Activated CD4-positive, alpha-beta T cell treated with anti-CD3 and anti-CD28 coated beads, Interleukin-10, Interleukin-2, amounts not matched to agents 100 ng/mL and 50 ng/mL, durations not matched to agents 16 hours and 8 hours (primary cell): ENCODE measurements at places on chromosomes 2 and 18.

- DNase-seq = no peak
Measured at GRCh38 chr2:170425281-170425751, 247.4 kb downstream of the MYO3B start.

DNA sequence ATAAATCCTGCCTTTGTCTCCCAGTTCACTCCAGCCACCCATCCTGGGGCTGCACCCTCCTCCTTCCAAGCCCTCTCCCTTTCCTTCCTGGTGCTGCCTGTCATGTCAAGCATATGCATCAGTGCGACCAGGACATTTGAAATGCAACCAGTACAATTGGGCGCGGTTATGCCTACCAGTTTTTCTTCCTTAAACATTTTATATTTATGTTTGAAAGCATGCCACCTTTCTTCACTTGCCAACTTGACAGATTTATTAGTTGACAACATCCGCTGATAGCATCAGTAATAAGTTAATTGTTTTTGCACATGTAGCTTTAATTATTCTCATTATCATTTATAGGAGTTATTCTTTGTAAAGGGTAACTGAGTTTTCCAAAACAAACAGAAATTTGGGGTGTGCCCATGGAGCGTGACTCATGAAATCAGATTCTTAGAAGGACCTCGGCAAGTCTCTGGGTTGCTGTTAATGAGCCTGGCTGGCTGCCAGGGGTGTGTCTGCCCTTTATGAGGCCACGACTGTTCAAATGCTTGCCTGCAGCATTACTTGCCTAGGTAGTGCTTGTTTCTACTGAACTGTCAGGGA, 32.8 kb upstream of the IL1B start:
- DNase-seq = peak; percentile 38

- no peak for DNase-seq
Measured at GRCh38 chr18:35516351-35516750, 18.6 kb upstream of the INO80C start.

DNA sequence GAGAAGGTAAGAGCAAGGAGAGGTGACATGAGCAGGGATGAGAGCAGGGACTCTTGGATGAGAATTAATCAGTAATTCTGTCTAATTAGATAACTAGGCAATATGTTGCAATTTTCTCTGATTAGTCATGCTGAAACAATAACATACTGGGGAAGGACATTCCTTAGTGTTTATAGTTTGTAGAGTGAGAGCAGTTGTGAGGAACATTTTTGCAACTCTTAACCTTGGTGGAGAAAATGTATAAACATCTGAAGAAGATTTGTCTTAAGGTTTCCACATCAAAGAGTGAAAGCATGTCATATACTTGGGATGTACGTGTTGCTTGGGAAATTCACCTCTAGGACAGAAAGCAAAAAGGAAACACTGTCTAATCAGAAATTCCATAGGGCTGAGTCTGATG, 955.4 kb upstream of the FANCL start:
- DNase-seq = no peak

GRCh38 chr2:181790716-181791649, 100.5 kb upstream of the ITPRID2 start:
- DNase-seq = peak; percentile 90

- peak; percentile 74 for DNase-seq
Measured at GRCh38 chr2:9739531-9739964, 103.7 kb upstream of the TAF1B start.

DNA sequence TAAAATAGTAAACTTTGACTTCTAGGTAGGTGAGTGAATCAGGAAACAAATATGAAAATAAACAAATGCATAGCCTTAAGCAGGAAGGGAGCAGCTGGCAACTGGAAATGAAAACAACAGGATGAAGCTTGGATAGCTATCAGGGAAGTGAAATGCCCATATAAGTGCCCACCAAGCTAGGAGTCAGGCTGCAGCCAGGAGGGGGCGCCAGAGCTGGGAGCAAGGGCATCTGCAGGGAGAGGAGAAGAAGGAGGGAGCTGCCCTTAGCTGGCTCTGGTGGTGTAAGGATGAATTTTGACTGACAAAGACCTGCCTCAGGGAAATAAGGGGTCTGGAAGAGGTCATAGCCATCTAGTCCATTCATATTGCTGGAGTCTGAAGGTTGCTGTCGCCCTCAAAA, 298.3 kb downstream of the TDRD15 start:
- DNase-seq = peak; percentile 26

DNA sequence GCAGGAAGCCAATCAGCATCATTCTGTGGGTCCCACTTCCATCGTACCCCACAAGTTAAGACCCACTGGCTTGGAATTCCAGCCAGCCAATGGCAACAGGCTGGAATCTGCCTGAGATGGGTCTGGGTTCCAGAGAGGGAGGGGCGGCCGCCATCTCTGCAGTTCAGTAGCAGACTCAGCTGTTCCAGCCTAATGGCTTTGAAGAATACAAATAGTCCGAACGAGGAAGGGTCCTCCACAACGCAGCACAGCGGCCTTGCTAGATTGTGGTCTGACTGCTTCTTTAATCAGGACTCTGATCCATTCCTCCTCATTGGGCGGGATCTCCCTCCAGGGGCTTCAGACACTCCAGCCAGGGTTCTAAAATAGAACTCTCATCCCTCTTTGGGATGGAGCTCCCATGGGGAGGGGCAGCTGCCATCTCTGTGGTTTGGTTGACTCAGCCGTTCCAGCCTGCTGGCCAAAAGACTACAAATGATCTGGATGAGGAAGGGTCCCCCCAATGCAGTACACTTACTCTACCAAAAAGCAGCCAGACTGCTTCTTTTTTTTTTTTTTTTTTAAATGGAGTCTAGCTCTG, 42.7 kb upstream of the PAIP2B start:
- DNase-seq = no peak

DNA sequence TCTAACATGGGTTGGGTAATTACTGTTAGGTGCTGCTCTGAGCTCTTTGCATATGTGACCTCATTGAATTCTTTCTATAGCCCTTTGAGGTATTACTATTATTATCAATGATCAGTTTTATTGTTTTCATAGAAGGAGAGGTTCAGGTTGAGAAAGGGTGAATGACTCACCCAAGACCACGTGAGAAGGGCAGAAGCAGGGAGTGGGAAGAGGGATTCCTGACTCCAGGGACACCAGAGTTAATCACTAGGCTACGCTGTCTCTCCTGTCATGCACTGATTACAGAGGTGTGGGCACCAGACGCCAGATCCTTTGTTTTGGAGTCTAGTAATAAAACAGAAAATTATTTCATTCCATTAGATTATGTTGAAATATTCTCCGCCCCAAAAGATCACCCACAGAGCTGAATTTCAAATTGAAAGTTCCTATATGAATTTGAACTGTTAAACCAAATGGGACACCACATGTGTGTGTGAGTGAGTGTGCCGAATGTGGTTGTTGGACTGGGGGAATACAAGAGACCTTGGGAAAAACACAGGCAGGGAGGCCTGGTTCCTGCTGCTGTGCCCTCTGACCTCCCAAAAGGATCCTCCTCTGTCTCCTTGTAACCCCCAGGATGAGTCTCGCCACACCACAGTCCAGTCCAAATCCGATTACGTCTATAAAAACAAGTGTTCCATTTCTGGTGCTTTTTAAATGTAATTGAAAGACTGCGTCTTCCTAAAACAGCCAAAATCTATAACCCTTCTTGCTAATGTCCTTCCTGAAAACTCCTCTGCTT, 215.4 kb downstream of the ZNF521 start:
- no peak for DNase-seq

DNA sequence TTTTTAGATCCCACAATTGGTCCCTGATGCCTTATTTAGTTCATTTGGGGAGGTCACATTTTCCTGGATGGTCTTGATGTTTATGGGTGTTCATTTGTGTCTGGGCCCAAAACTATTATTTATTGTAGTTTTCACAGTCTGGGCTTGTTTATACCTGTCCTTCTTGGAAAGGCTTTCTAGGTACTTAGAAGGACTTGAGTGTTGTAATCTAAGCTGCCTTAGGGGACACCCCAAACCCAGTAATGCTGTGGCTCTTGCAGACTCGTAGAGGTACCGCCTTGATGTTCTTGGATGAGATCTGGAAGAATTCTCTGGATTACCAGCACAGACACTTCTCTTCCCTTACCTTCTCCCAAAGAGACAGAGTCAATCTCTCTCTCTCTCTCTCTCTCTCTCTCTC, 25.0 kb upstream of the ITSN2 start:
- DNase-seq = no peak

- no peak for DNase-seq
Measured at GRCh38 chr2:120850551-120850950, 114.9 kb downstream of the GLI2 start.

GRCh38 chr18:64202863-64203262, 54.0 kb upstream of the LINC00305 start:
- no peak for DNase-seq

- no peak for DNase-seq
Measured at GRCh38 chr18:61651880-61652268, 240.9 kb downstream of the RNF152 start.

- no peak for DNase-seq
Measured at GRCh38 chr18:54926593-54927325, 32.5 kb downstream of the CCDC68 start.

GRCh38 chr2:239472235-239472775, 71.5 kb upstream of the HDAC4 start:
- DNase-seq = no peak

- DNase-seq = no peak
Measured at GRCh38 chr2:37586663-37587317, 84.7 kb downstream of the CDC42EP3 start.

DNA sequence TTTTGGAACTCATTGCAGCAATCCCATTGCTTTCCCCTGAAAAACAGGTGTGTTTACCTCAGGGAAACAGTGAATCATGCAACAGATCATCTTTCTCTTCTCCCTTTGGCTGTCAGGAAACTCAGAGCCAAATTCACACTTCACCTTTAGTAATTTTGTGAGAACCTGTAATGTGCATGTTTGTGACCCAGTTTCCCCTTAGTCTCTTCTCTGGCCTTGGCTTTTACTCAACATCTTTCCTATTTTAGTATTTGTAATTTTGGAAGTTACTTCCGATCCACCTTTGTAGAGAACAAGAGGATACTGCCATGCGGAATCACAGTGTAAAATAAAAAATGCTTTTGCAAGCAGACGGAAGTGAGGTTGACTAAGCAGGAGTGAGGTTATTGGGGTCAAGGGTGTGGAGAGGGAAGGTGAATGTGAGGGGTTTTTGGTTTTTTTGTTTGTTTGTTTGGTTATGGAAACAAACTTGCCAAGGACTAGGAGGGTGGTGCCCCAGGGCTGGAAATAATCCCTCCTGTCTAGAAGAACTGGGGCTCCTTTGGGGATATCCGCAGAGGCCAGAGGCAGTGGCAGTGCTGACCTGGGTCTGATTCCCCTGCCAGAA, 14.0 kb downstream of the ASPRV1 start:
- no peak for DNase-seq

DNA sequence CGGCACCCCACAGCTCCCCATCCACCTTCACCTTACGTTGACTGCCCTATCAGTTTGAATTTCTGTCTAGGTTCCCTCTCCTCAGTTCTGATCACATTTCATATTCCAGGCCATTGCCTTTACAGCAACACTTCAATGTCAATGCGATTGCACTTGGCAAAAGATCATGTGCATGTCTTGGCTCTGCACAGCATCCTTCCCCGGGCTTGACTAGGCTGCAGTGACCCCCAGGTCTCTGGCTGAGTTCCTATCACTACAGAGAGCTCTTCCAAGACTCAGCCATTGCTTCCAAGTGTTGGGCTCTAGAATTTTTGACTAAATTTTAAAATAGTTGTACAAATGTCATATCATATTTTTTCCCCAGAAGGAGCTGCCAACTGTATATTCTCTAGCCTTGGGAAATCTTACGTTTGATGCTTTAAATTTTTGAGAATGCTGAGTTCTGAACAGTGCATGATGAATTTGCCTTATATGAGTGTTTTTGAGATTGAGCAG, 103.8 kb upstream of the NEDD4L start:
- DNase-seq = no peak

GRCh38 chr2:129861666-129862288, 117.7 kb upstream of the RAB6C start:
- no peak for DNase-seq

DNA sequence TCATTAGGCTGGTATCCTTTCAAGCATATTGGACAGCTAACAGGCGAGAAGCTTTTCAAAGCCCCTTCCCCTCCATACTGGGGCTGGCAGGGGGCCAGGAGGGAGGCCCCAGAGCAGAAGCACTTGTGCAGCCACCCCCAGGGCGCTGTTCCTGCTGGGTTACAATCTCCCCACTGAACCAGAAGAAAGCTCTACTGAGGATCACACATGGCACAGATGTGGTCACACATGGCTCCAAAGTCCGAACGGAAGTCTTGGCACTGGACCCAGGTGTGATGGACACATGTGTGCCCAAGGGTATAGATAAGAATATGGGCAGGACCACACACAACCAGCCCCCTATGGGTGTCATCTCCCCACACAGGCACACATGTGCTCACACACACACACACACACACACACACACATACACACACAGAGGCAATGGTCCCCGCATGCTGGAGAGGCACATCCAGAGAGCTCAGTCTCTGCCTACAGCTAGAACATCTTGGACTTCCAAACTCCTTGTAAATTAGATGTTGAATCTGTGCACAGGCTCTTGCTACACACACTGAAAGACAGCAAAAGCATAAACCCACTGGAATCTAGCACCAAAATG, 56.4 kb downstream of the TTC32 start:
- no peak for DNase-seq

GRCh38 chr18:8501044-8501443, 108.2 kb upstream of the RAB12 start:
- no peak for DNase-seq

DNA sequence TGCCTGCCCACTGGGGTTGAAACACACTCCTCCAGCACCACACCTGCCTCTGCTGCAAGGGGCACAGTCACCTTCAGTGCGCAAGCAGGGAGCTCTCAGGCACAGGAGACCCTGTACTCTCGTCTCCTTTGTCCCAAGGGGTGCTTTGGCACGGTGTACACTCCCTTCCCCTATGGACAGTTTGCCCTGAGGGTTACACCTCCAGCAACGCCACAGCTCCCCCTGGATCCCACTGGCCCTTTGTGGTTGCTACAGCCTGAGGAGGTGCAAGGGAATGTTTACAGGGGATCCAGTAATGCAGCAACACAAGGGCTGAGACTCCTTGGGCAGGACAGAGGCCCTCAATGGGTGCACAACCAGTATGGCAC, 45.2 kb upstream of the FAM117B start:
- DNase-seq = no peak

GRCh38 chr18:50042611-50043010, 152.3 kb downstream of the MYO5B start:
- no peak for DNase-seq

DNA sequence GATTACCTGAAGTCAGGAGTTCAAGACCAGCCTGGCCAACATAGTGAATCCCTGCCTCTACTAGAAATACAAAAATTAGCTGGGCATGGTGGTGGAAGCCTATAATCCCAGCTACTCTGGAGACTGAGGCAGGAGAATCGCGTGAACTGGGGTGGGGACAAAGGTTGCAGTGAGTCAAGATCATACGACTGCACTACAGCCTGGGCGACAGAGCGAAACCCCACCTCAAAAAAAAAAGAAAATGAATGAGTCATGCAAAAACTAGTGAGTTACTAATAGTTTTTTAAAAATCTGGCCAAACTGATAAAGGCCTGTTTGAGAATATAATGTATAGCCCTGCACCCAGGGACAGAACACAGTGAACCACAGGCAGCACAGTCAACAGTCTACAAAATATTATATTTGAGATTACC, 17.5 kb downstream of the AFG3L2 start:
- DNase-seq = no peak

- DNase-seq = no peak
Measured at GRCh38 chr2:69279931-69280681, 106.9 kb downstream of the GFPT1 start.
